ENCODE measurements at places on chromosomes 4 and X. TPM values are rescaled to one million over a fixed set of nuclear protein-coding genes. Genes with fewer than 3 reads are reported as not detected.

The CENPU gene
- 82.7 TPM for total RNA-seq

DNA sequence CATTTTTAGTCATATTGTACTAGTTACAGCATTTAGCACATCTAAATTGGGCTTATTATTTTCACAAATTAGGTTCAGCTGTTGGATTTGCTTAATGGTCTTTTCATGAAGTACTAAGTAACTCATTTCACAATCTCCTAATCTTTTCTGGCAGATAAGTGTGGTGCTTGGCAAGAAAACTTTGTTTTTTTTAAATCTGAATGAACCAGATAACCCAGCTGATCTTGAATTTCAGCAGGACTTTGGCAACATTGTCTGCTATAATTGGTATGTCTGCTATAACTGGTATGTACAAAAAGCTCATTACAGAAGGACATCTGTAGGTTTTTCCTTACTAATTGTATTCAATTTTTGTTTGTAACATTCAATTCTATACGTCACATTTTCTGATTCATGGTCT, 22.7 kb downstream of the WDR19 start:
- H3K27me3 ChIP-seq: no peaks in the 10 kb centered on the region
- H3K4me1 ChIP-seq: no peaks in the 10 kb centered on the region
- no peak overlapping the region for H3K27ac ChIP-seq
- H3K36me3 ChIP-seq: peaks cover 24% of the 10 kb centered on the region

The CPLX1 gene
- total RNA-seq: 0.43 TPM

GRCh38 chrX:8846266-8846665, 45.1 kb upstream of the FAM9A start:
- no peak for DNase-seq
- H3K27me3 ChIP-seq: peaks cover 8% of the 10 kb centered on the region
- no peaks in the 10 kb centered on the region for H3K36me3 ChIP-seq
- H3K27ac ChIP-seq: no peak overlapping the region

- H3K4me1 ChIP-seq: peaks cover 23% of the 10 kb centered on the region
- peak; percentile 9 for DNase-seq
- no peaks in the 10 kb centered on the region for H3K27me3 ChIP-seq
- H3K36me3 ChIP-seq: no peaks in the 10 kb centered on the region
- no peak overlapping the region for H3K27ac ChIP-seq
These were observed 4.2 kb upstream of the AKAP17A start for GRCh38 chrX:1587161-1587560.

DNA sequence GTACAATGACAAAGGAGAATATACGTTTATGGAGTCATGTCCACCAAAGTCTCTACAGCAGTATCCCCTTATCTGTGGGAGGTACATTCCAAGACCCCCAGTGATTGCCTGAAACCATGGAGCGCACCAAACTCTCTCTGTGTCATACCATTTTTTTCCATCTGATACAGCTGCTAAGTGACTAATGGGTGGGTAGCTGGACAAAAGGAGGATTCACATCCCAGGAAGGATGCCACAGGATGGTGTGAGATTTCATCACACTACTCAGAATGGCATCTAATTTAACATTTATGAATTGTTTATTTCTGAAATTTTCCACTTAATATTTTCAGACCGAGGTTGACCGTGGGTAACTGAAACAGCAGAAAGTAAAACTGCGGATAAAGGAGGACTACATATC, 49.8 kb upstream of the AGA start:
- no peaks in the 10 kb centered on the region for H3K4me1 ChIP-seq
- no peak for DNase-seq
- H3K36me3 ChIP-seq: peaks cover 1% of the 10 kb centered on the region
- no peak overlapping the region for H3K4me3 ChIP-seq

- no peak overlapping the region for H3K27ac ChIP-seq
- no peak overlapping the region for H3K4me3 ChIP-seq
- H3K36me3 ChIP-seq: peaks cover 4% of the 10 kb centered on the region
- no peak for DNase-seq
These were observed 135.0 kb downstream of the AMMECR1 start for GRCh38 chrX:110182865-110183264.

The MAGEC2 gene
- total RNA-seq: not detected

- no peak for DNase-seq
- peaks cover 2% of the 10 kb centered on the region for H3K27me3 ChIP-seq
- H3K27ac ChIP-seq: no peak overlapping the region
These were observed 69.7 kb downstream of the FANCB start for GRCh38 chrX:14802943-14803710.

GRCh38 chr4:138740816-138741745, 274.5 kb upstream of the NOCT start:
- no peaks in the 10 kb centered on the region for H3K36me3 ChIP-seq
- no peaks in the 10 kb centered on the region for H3K4me1 ChIP-seq
- no peak overlapping the region for H3K27ac ChIP-seq
- no peak overlapping the region for H3K4me3 ChIP-seq
- no peak for DNase-seq
- no peaks in the 10 kb centered on the region for H3K27me3 ChIP-seq

DNA sequence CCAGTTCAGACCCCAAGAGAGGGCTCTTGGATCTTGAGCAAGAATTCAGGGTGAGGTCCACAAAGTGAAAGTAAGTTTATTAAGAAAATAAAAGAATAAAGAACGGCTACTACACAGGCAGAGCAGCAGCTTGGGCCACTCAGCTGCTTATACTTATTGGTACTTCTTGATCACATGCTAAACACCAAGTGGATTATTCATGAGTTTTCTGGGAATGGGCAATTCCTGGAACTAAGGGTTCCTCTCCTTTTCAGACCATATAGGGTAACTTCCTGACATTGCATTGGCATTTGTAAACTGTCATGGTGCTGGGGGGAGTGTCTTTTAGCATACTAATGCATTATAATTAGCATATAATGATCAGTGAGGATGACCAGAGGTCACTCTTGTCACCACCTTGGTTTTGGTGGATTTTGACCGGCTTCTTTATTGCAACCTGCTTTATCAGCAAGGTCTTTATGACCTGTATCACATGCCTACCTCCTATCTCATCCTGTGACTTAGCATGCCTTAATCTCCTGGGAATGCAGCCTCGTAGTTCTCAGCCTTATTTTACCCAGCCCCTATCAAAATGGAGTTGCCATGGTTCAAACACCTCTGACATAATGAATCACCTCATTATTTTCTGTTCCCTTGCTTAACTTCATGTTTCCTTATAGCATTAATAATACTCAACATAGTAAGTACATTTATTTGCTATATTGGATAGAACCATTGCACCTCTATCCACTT, 476.3 kb downstream of the DTHD1 start:
- no peaks in the 10 kb centered on the region for H3K27me3 ChIP-seq
- no peak overlapping the region for H3K4me3 ChIP-seq
- no peak for DNase-seq
- no peaks in the 10 kb centered on the region for H3K36me3 ChIP-seq
- H3K27ac ChIP-seq: no peak overlapping the region

GRCh38 chr4:89273741-89274141, 33.9 kb downstream of the GPRIN3 start:
- H3K36me3 ChIP-seq: peaks cover 10% of the 10 kb centered on the region
- H3K4me3 ChIP-seq: no peak overlapping the region
- no peak for DNase-seq
- H3K27ac ChIP-seq: no peak overlapping the region

DNA sequence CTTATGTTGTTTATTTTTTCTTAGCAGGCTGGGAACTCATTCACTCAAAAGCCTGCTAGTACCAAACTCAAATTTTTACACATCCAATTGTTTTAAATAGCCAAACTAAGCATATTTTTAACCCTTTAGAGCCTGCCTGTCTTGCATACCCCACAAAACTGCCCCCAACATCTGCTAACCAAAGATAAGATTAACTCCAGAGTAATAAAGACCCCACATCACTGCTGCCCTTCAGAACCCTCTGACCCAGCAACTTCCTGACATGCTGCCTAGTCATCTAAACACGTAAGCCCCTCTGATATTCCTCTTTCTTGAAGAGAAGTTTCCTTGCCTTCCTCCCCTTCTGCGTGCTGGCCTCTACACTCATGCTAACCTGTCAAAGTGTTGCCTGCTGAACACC, 60.7 kb upstream of the ASB12 start:
- DNase-seq: no peak
- H3K27ac ChIP-seq: no peak overlapping the region
- no peaks in the 10 kb centered on the region for H3K4me1 ChIP-seq
- no peaks in the 10 kb centered on the region for H3K27me3 ChIP-seq
- H3K36me3 ChIP-seq: peaks cover 8% of the 10 kb centered on the region

- H3K36me3 ChIP-seq: peaks cover 6% of the 10 kb centered on the region
- peaks cover 20% of the 10 kb centered on the region for H3K4me1 ChIP-seq
These were observed 5.6 kb upstream of the PCDH7 start for GRCh38 chr4:30714408-30715031.

The QRFPR gene
- total RNA-seq: not detected

The F8A3 gene
- total RNA-seq: 0.24 TPM

- H3K4me1 ChIP-seq: peaks cover 2% of the 10 kb centered on the region
- no peaks in the 10 kb centered on the region for H3K27me3 ChIP-seq
- peaks cover 25% of the 10 kb centered on the region for H3K36me3 ChIP-seq
- no peak overlapping the region for H3K4me3 ChIP-seq
These were observed 136.6 kb downstream of the STAG2 start for GRCh38 chrX:124098089-124098488.

- H3K36me3 ChIP-seq: no peaks in the 10 kb centered on the region
- no peaks in the 10 kb centered on the region for H3K4me1 ChIP-seq
- no peak overlapping the region for H3K4me3 ChIP-seq
- no peak overlapping the region for H3K27ac ChIP-seq
These were observed 84.8 kb upstream of the PLAC1 start for GRCh38 chrX:134743091-134743490.

The GLRA3 gene
- not detected for total RNA-seq

The LINC00632 gene
- total RNA-seq: 1.8 TPM

The NAP1L3 gene
- total RNA-seq: 2.6 TPM

- H3K27ac ChIP-seq: no peak overlapping the region
- no peaks in the 10 kb centered on the region for H3K27me3 ChIP-seq
- no peaks in the 10 kb centered on the region for H3K4me1 ChIP-seq
- peaks cover 2% of the 10 kb centered on the region for H3K36me3 ChIP-seq
- DNase-seq: no peak
These were observed 125.0 kb downstream of the AKAP4 start for GRCh38 chrX:50075630-50076339.

- no peak for DNase-seq
- no peak overlapping the region for H3K4me3 ChIP-seq
- no peak overlapping the region for H3K27ac ChIP-seq
- H3K4me1 ChIP-seq: no peaks in the 10 kb centered on the region
- no peaks in the 10 kb centered on the region for H3K36me3 ChIP-seq
These were observed 302.4 kb upstream of the PRPS2 start for GRCh38 chrX:12488771-12489170.

GRCh38 chr4:89619206-89619962, 217.6 kb downstream of the SNCA start:
- no peaks in the 10 kb centered on the region for H3K27me3 ChIP-seq
- peaks cover 18% of the 10 kb centered on the region for H3K4me1 ChIP-seq
- H3K27ac ChIP-seq: peak overlapping the region; percentile 48
- DNase-seq: no peak

DNA sequence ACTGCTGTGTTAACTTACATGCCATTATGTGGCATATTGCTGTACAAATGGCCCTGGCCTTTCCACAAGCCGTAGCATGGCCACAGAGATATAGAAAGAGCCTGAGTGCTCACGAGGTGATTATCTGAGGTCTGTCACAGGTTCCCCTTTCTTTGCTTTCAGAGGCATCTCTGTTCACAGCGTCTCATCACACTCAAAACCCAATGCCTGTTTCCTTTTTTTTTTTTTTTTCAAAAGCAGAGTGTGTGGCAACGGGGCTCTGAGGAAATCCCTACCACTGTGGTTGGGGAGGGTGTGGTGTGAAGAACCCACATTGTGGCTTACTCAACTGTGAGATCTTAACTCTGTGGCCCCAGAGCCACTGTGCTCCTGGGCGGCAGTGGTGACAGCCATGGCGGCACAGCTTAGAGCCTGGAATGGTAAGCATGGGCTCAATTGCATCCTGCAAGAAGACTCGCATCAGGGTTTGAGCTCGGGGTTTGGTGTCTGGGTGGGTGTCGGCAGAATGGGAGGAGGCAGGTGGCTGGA, 30.8 kb downstream of the RTL5 start:
- H3K4me3 ChIP-seq: peak overlapping the region; percentile 60
- H3K27ac ChIP-seq: peak overlapping the region; percentile 74
- DNase-seq: peak; percentile 87
- no peaks in the 10 kb centered on the region for H3K36me3 ChIP-seq

DNA sequence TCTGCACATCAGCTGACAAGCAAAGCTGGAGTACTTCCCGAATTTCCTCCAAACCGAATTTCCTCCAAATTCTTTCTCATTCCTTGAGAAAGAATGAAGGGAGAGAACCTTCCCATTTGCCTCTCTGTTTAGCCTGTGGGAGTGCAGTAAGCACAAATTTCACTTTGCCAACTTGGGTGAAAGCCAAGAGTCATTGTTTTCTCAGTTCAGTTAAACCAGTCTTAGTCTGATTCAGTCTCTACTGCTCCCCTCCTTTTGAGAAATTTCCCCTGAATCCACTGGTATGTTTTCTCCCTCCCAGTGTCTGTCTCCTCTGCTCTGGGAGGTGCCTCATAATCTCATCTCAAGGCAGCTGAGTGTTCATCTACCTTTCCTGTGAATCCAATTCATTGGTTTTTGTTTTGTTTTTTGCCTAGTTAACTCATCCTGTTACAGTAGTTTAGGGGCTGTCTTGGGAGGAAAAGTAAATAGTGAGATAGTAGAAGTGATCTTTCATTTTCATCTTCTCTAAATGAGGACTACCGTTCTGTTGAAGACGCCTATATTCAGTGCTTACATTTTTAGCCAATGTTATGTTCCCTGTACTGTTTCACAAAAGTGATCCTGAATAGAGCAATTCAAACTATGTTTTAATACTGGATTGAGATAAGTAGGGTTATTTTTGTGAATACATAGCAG, 49.0 kb downstream of the SYTL5 start:
- no peaks in the 10 kb centered on the region for H3K36me3 ChIP-seq
- no peak for DNase-seq
- no peaks in the 10 kb centered on the region for H3K4me1 ChIP-seq
- no peak overlapping the region for H3K27ac ChIP-seq

The IL13RA2 gene
- total RNA-seq: not detected

The CXCL8 gene
- 0.56 TPM for total RNA-seq

- no peaks in the 10 kb centered on the region for H3K27me3 ChIP-seq
- no peak overlapping the region for H3K4me3 ChIP-seq
- DNase-seq: no peak
- H3K27ac ChIP-seq: no peak overlapping the region
These were observed 16.2 kb upstream of the SYTL4 start for GRCh38 chrX:100748108-100748507.

The AFF1 gene
- 46.1 TPM for total RNA-seq

The YY2 gene
- 0.75 TPM for total RNA-seq

The GLRA2 gene
- total RNA-seq: not detected

The GPAT3 gene
- total RNA-seq: 4.2 TPM

The CLIC2 gene
- 1.1 TPM for total RNA-seq

DNA sequence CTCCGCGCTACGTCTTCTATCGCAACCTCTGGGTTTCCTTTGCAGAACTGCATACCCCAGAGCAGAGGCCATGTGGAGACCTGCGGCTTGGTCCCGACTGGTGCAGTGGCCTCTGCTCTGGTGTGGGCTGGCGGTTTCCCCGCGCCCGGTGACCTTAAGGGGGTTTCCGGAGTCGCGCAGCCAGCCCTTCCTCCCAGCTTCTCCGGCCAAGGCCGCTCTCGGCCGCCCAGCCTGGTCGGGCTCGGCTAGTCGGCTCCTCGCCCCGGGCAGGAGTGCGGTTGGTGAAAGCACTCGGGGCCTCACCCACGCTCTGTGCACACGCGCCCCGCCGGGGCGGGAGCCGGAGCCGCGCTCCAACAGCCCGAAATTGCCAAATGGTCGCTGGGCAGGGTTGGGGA, 84.9 kb downstream of the BCOR start:
- peak overlapping the region; percentile 71 for H3K4me3 ChIP-seq
- peak overlapping the region; percentile 66 for H3K27ac ChIP-seq
- H3K27me3 ChIP-seq: peaks cover 20% of the 10 kb centered on the region
- no peaks in the 10 kb centered on the region for H3K36me3 ChIP-seq
- peak; percentile 40 for DNase-seq
- H3K4me1 ChIP-seq: peaks cover 18% of the 10 kb centered on the region

Data from activated CD4-positive, alpha-beta memory T cell treated with anti-CD3 and anti-CD28 coated beads for 36 hours (primary cell).